RWPE2 (cell line): ENCODE measurements at places on chromosomes 16 and 17.

GRCh38 chr17:66652840-66653507, 181.9 kb upstream of the CACNG5 start:
- DNase-seq = no peak

GRCh38 chr16:68369697-68370580, 59.1 kb downstream of the PRMT7 start:
- DNase-seq = no peak

- DNase-seq = no peak
Measured at GRCh38 chr16:10370096-10370726, 15.7 kb upstream of the ATF7IP2 start.

DNA sequence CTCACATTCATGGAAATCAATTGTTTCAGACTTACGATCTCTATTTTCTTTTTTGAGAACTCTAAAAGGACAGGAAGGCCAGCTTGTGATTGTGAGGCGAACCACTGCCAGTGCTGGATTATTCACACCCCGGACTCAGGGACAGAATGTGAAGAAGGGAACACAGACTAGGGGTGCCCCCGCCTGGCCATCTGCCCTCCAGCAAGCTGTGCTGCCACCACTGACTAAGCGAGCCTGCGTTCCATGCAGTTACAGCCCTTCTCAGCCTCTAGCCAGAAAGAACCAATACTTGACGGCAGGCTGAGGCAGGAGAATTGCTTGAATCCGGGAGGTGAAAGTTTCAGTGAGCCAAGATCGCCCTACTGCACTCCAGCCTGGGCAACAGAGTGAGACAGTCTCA, 2.8 kb downstream of the HAGH start:
- DNase-seq = peak; percentile 75

DNA sequence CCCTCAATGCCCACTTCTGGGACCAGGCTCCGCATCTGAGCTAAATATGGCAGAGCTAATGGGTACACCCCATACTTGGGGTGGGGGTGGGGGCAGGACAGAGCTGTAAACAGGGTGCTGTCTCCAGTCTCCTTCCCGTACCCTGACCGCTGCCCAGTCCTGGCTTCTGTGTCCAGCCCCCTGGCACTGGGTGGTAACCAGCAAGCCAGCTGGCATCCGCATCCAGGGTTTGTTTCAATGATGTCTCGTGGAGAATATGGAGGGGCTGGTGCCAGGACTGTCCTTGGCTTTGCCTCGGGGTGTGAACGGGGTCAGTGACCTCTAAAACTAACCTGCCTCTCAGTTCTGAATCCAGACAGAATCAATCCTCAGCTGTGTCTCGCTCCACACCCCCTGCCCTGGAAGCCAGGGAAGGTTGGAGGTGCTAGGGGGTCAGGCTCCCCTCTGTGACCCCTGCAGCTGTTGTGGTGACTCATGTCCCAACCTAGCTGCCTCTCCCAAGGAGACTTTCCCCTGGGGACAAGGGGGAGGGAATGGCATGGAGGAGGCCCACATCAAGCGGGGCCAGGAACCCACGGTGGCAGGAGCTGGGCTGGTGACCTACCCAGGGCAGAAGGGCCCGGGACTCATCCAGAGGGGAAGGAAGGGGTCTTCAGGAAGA, 1.5 kb upstream of the PNMT start:
- peak; percentile 51 for DNase-seq

DNA sequence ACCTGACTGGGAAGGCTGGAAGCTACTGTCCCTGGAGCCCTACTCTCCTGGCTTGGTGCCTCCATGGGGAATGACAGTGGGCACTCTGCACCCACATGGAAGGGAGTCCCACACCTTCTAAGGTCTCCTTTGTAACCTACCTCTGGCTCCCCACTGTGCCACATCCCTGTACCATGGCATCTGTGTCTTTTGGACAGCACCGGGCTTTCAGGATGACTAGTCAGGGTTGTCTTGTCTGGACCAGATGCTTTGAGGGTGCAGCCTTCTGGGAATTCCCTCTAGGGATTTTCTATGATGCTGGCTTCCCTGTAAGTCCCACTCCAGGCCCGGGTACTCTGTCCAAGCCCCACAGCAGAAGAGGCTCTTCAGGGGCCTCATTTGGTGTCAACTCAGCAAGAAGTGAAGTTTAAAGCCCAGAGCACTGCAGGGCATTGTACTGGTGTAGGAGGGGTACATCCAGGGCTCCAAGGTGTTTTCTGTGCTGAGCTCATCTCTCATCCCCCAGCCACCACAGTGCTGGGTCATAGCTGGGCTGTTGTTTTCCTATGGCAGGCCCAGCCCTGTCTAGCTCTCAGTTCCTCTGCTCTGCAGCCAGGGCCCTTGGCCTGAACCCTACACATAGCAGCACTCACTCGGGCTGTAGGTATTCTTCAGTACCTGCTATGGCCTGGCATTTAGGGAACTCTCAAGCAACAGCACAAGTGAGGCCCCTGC, 255.3 kb downstream of the CPPED1 start:
- no peak for DNase-seq

- DNase-seq = no peak
Measured at GRCh38 chr16:81553080-81553813, 108.6 kb downstream of the CMIP start.

- no peak for DNase-seq
Measured at GRCh38 chr16:87464691-87465300, 28.0 kb downstream of the ZCCHC14 start.

- no peak for DNase-seq
Measured at GRCh38 chr17:79280866-79281572, 206.4 kb downstream of the ENGASE start.

DNA sequence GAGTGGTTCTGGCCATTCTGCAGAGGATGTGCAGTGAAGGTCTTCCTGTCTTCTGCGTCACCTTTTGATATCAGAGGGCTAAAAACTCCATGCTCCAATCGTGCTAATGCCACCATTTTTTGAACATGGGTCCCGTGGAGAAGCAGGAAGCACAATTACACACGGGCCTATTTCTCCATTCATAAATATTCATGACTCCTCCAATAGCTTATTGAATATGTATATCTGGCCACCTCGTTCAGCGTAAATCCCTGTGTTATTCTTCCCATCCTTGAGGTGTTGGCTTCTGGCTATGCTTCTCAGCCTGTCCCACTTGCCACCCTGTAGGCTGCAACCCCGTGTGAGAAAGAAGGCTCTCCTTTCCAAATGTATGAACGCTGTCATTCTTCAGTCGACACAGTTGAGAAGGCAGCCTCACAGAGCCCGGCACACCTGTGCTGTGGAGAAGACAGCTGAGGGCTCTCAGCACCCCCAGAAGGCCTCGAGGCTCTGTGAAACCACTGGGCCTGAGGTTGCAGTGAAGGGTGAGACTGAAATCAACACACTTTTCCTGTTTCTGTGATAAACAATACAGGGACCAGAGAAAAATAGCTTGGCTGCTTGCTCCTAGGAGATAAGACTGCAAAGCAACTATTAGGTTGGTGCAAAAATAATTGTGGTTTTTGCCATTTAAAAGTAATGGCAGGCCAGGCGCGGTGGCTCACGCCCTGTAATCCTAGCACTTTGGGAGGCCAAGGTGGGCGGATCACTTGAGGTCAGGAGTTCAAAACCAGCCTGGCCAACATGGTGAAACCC, 4.9 kb upstream of the ANKRD40CL start:
- no peak for DNase-seq

DNA sequence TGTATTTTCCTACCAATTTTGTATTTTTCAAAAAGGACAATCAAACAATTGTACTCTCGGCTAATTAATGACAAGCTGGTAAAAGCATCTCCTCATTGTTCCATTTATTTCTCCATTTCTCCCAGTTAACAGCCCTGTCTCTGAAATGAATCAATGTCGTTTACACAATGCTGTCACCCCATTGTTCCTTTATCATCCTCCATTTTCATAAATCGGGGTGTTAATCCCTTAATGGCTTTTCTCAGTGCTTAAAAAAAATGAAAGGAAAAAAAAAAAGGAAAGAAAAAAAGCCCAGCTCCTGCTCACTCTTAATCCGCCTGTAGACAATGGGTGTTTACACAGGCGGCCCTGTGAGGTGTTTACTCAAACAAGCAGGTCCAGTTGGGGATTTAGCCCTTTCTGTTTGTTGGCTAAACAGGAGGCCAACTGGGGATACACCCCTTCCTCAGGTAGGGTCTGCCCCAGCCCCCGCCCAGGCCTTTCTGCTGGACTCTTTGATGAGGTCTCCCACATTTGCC, 86.8 kb upstream of the SALL1 start:
- no peak for DNase-seq

GRCh38 chr16:6335072-6335471, 997.6 kb upstream of the RBFOX1 start:
- DNase-seq = no peak
